Putamen (tissue), 1 donor: ENCODE measurements at places on chromosomes 1 and 21.

- no peak for DNase-seq
Measured at GRCh38 chr1:178768423-178768822, 43.4 kb downstream of the RALGPS2 start.

DNA sequence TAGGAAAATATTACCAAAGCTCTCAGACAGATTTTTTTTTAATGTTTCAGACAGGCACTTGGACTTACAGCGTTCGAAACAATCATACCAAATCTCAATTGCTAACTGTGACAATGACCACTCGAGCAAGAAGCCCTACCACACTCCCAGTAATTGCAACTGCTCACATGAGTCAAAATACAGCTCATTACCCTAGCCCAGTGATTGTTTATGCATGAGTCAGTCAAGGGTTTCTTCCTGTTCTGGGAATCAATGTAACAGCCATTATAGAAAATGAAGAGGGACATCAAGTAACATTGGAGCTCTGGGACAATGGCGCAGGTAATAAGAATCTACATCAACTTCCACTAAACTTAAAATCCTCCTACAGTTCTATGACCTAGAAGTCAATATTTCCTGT, 56.1 kb upstream of the SH3GLB1 start:
- no peak for DNase-seq

DNA sequence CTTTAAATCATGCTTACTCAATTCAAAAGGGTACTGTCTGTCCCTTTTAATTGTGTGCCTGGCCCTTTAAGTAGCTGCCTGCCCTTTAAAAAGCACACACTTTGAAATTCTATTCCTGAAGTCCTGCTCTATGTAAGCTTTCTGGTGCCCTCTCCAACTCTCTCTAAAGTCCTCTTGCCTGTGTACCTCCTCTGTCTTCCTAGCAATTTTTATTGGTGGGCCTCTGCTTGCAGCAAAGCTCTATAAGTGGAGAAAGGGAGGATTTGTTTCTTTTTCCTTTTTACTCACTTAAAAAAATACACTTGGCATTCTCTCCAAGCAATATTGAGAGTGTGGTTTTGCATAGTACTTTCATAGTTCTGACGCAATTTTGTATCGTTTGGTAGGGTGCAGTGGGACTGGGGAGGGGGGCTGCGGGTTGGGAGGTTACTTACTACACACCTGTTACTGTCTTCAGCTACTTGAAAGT, 135.4 kb downstream of the LMO4 start:
- no peak for DNase-seq

DNA sequence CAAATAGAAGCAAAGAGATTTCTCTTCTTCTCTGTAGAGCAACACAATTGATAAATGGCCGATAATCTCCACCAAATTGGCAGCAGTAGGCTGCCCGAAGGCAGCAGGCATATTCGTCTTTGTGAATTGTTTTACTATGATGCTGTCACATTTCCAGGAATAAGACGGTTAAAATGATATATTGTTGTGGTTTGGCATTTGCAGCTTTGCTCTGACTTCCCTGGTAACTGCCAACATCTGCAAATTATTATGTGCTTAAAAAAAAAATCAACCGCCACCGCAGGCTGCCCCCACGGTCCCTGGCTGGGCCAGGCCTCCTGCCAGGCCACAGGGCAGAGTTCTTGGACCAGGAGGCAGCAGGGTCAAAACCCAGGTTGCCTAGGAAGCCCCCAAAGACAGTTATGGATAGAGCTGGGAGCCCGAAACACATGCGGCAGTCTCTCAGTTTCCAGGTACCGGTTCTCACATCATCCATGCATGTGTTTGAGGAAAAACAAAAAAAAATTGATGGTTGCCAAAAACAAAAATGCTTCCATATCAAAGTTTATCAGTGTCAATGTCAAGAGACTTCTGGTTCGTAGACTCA, 179.3 kb downstream of the ETS2 start:
- no peak for DNase-seq

DNA sequence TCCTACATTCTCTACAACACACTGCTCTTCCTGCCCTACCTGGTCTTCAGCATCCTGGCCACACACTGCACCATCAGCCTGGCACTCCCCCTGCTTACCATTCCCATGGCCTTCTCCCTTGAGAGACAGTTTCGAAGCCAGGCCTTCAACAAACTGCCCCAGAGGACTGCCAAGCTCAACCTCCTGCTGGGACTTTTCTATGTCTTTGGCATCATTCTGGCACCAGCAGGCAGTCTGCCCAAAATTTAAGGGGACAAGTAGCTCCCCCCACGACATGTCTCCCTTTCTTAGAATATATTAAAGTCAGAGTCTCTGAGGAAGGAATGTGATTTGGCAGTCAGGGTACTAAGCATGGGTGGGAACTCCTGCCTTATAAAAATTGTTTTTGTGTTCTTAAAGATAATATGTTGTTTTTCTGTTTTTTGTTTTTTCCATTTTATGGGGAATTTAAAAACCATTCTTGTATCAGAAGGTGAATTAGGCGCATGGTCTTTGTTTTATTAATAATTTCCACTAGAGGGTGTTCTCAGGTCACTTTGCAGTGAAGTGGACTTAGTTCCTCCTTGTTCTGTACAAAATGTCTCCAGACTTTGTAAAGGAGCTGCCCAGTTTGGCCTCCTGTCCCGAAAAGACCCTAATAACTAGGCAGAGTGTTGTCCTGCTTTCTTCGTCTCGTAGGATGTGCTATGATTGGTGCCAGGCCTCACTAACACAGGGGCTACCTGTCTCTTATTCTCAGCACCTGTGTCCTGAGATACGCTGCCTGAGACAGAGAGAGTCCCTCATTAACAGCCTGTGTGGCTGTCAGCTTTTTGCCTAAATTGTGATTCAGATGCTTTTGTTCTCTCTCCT, 13.1 kb downstream of the UBIAD1 start:
- peak; percentile 45 for DNase-seq

DNA sequence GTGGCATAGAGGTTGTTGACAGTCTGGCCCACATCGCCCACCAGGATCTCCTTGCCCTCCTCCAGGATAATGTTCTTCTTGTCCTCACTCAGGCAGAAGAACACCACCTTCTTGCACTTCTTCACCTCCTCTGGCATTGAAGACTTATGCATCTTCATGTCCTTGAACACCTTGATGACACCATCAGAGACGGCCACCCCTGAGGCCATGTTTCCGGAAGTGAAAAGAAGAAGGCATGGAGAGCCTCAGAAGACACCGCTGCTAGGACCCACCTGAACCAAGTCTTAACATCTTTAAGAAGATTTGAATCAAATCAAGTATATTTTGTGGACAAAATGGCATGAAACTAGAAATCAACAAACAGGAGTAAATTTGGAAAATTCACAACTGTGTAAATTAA, 56.2 kb downstream of the C1orf185 start:
- no peak for DNase-seq
